ENCODE measurements at places on chromosomes 7 and 10.
A peak's percentile ranks its signal among the peaks of the same experiment; 100 is the strongest.

GRCh38 chr10:12902135-12902572 lies 99.4 kb downstream of the CCDC3 start:
- peak; percentile 82 for DNase-seq

GRCh38 chr10:67779465-67780203 lies 58.4 kb downstream of the DNAJC12 start:
- peak; percentile 94 for DNase-seq

DNA sequence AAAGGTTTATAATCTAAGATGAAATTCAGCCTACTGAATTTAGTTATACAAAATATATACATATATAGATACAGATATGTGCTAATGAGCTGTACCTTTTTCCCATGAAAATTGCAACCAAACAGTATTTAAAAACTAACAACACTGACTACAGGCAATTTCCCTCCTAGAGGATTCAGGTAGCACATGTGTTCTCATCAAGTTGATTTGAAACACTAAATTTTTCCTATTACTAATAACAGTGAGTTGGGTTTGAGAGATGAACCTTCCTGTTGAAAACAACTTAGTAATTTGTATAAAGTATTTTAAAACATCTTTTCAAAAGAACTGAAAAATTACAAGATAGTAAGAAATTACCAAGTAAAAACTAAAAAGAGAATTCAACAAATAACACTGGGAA lies 51.5 kb downstream of the COA1 start:
- no peak for DNase-seq

DNA sequence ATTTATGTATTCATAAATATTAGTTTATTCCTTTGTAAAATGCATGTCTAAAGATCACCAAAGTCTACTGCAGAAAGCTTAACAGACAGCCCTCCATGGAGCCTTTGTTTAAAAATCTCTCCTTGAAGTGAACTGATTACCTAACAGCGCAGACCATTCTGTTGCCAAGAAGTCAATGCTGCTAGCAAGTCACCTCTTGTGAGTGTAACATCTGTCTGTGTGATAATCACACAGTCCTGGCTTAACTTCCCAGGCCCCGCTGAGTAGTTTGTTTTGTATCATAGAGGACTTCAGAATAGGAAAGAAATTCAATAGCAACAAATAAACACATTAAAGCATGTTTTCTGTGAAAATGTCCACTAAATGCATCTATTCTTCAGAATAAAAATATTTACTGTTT lies 435.3 kb upstream of the IGFBP3 start:
- DNase-seq = peak; percentile 49

DNA sequence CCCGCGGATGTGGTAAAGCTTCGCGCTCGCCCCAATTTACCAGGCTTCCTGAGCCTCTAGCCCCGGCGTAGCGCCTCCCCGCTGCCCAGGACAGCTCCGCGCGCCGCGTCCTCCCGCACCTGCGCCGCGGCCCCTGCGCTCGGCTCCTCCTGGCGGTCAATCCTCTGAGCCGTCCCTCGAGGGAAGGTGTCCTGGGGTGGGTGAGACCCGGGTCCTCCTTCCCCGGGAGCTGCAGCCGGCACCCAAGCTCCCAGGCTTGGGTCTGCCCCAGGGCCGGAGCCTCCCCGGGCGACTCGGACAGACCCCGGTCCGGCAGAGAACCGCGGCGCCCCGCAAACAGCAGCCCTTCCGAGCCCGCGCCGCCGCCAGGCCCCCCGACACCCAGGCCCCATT lies 512 bp downstream of the OSBPL3 start:
- peak; percentile 72 for DNase-seq

- peak; percentile 29 for DNase-seq
These were observed 51.0 kb downstream of the PTTG1IP2 start for GRCh38 chr7:90520484-90520883.

DNA sequence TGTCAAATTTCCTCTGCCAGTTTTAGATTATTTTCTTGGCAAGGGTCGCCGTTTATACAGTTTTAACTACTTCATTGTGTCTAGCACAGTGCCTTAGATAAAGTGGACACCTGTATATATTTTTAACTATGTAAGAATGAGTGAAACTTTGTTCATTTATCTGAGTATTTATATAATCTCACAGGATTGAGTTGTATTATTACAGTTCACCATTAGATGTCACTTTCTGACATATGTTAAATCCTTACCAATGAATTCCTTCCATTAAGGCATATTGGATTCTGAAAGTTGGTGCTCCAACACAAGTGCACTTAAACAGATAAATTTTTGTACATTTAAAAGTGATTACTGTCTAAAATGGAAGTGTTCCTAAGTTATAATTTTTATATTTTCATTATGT lies 43.0 kb downstream of the ZMYND11 start:
- DNase-seq = peak; percentile 80

- DNase-seq = peak; percentile 18
These were observed 183.5 kb downstream of the RNF133 start for GRCh38 chr7:122515404-122515803.

DNA sequence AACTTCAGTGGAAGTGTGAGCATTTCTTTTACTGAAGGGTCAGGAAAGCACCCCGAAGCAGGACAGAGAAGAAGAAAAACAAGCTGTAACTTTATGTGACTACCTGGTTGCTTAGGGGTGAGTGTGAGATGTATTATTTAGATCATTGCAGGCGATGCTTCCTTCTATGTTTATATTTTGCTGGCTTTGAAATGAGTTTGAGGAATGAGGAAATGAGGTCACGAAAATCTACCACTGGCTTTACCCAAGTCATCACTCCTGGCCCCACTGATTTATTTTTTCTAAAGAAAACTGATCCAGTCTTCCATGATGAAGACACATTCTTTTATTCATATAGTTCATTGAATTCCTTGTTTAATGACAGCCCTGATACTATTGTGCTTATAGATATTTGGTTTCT lies 716.6 kb upstream of the FZD8 start:
- peak; percentile 44 for DNase-seq

GRCh38 chr7:45595809-45596664 lies 21.9 kb downstream of the ADCY1 start:
- no peak for DNase-seq

- no peak for DNase-seq
These were observed 44.5 kb upstream of the HSPB1 start for GRCh38 chr7:76257973-76258372.

DNA sequence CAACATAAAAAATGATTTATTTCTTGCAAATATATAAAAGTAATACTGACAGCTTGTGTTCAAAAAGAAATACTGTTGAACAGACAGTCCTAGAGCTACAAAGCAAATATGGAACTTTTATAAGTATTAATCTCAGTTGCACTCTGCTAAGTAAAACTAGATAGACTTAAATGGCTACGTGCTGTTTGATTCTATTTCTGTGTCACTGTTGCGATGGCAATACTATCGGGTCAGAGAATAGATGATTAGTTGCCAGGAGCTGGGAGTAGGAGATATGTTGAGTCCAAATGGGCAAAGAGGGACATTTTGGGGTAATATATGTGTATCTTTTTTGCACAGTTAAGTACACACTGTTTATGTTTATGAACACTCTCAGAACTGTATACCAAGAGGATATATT lies 41.1 kb upstream of the VWDE start:
- DNase-seq = no peak

DNA sequence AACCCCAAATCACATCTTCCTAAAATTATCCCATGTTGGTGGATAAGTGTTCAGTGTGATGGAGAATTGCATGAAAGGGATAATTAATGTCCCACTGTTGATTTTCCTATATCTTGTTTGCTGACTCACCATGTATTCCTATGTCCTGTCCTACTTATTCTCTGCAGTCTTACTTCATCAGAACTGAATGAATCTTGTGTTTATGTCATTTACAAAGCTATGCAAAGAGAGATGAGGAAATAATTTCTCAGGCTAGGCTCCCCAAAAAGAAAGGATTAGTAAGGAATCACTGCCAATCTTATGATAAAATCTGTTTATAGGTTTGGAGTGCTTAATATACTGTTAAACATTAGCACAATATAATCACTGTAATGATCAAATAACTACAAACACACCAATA lies 360.8 kb downstream of the CRPPA start:
- peak; percentile 57 for DNase-seq

GRCh38 chr10:35577926-35578617 lies 27.1 kb upstream of the GJD4 start:
- peak; percentile 66 for DNase-seq

DNA sequence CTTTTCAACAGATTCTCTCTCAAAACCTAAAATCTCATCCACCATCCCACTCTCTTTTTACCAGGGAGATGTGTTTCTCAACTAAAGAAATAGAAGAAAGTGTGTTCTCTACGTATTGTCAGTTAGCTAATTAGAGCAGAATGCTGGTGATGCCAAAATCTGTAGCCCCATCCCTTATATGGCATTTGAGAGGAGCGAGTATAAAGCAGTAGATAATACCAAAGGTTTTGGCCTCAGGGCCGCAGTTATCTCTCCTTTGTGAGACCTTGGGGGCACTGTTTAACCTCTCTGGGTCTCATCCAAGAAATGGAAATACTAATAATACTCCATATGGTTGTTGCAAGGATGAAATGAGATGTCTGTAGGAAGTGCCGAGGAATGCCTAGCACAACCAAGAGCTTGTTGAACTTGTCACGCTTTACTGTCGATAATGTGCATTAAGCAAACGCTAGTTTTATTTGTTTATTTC lies 456 bp upstream of the DLD start:
- DNase-seq = no peak

GRCh38 chr10:33208166-33208565 lies 126.3 kb downstream of the NRP1 start:
- no peak for DNase-seq

GRCh38 chr10:61456095-61456789 lies 3.1 kb upstream of the TMEM26 start:
- DNase-seq = peak; percentile 55

GRCh38 chr10:55058800-55059199 lies 257.8 kb upstream of the PCDH15 start:
- no peak for DNase-seq

DNA sequence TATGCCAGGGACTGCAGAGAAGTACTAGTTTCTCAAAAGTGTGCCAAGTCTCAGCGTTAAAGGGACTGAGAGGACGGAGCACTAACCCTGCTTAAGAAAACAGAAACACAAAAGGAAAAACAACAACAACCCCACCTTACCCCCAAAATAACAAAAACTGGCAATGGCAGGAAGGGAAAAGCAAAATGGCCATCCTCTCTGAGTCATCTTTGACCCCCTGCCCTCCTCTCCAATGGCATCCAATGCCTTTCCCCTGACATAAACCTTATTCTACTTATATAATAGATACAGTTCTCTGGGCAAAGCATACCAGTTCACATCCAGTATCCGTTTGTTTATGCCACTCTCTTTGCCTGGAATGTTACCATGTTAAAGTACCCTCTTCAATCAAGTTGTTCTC lies 1.6 kb downstream of the POLR1F start:
- peak; percentile 28 for DNase-seq

Measured in choroid plexus epithelial cell (primary cell).